Esophagus mucosa (tissue), 1 donor: ENCODE measurements at places on chromosomes 4 and X. TPM values are rescaled to one million over a fixed set of nuclear protein-coding genes. Genes with fewer than 3 reads are reported as not detected.

The HTT gene
- 39.6 TPM for total RNA-seq

The CFAP299 gene
- not detected for total RNA-seq

The EMCN gene
- total RNA-seq = 4.7 TPM

The GPR82 gene
- 0.12 TPM for total RNA-seq

The STAP1 gene
- total RNA-seq = 0.24 TPM

The GRIA3 gene
- 0.36 TPM for total RNA-seq

The GYPE gene
- total RNA-seq = not detected

The ANKRD50 gene
- 12.8 TPM for total RNA-seq

The INTS6L gene
- 5.3 TPM for total RNA-seq

The TLR7 gene
- total RNA-seq = 0.08 TPM

The MAGIX gene
- total RNA-seq = 4.7 TPM

The MAGEE2 gene
- total RNA-seq = not detected

The EFHC2 gene
- 0.80 TPM for total RNA-seq

The SNCA gene
- total RNA-seq = 6.5 TPM

The CXCR3 gene
- total RNA-seq = not detected

The HGFAC gene
- not detected for total RNA-seq

The NAP1L3 gene
- 0.08 TPM for total RNA-seq

The SGCB gene
- total RNA-seq = 7.4 TPM

The PRICKLE3 gene
- 17.5 TPM for total RNA-seq

The NHSL2 gene
- 1.2 TPM for total RNA-seq

The SYAP1 gene
- 23.2 TPM for total RNA-seq

The ZNF157 gene
- 0.16 TPM for total RNA-seq

The IL2 gene
- total RNA-seq = not detected

The TCP11X2 gene
- not detected for total RNA-seq

The FGFR3 gene
- 150 TPM for total RNA-seq
